Frontal cortex (tissue), 4 donors: ENCODE measurements at places on chromosomes 12 and 14. TPM values are rescaled to one million over a fixed set of nuclear protein-coding genes. Genes with fewer than 3 reads are reported as not detected.

GRCh38 chr14:75369506-75369905 is 58.3 kb upstream of the JDP2 start:
- DNase-seq = no peak

DNA sequence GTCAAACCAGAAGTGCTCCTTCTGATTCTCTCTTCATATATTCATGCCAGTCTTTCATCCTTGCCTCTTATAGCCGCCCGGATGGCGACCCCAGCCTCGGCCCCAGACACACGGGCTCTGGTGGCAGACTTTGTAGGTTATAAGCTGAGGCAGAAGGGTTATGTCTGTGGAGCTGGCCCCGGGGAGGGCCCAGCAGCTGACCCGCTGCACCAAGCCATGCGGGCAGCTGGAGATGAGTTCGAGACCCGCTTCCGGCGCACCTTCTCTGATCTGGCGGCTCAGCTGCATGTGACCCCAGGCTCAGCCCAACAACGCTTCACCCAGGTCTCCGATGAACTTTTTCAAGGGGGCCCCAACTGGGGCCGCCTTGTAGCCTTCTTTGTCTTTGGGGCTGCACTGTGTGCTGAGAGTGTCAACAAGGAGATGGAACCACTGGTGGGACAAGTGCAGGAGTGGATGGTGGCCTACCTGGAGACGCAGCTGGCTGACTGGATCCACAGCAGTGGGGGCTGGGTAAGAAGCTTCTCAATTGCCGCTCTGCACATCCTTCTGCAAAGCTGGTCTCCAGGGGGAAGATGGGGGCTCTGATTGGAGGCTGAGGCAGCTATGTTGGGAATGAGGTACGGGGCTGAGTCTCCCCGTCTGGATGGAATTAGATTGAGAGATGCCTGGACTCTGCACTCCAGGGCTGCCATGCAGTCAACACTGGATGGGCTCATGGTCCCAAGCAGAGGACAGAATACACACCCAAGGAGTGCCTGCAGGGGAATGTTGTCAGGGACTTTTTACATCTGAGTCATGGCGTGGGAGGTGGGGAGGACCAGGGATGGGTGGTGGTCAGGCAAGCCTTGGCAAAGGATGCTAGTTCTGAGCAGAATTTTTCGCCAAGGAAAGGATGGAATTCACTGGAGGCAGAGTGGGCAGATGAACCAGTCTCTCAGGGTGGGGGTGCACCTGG is 1.3 kb downstream of the BCL2L2 start:
- DNase-seq = no peak

GRCh38 chr12:59383079-59383822 is 212.6 kb upstream of the SLC16A7 start:
- DNase-seq = no peak

DNA sequence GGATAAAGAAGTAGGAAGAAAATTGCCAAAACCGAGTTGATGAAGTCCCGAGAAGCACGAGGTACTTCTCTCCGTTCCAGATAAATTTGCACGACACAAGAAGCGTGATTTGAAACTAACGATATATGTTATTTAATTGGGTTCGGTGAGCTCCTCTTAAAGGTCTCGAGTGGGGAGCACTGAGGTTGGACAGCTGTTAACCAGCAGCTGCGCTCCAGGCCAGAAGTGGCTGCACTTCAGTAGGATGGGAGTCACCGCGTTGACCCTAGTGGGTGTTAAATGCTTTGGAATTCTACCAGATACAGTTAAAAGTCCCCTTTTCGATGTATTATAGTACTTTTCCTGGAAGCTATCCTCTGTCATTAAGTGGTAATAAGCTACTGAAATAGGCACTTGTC is 953 bp upstream of the DCAF5 start:
- no peak for DNase-seq

GRCh38 chr14:101186544-101186943 is 283.0 kb upstream of the RTL1 start:
- DNase-seq = no peak

DNA sequence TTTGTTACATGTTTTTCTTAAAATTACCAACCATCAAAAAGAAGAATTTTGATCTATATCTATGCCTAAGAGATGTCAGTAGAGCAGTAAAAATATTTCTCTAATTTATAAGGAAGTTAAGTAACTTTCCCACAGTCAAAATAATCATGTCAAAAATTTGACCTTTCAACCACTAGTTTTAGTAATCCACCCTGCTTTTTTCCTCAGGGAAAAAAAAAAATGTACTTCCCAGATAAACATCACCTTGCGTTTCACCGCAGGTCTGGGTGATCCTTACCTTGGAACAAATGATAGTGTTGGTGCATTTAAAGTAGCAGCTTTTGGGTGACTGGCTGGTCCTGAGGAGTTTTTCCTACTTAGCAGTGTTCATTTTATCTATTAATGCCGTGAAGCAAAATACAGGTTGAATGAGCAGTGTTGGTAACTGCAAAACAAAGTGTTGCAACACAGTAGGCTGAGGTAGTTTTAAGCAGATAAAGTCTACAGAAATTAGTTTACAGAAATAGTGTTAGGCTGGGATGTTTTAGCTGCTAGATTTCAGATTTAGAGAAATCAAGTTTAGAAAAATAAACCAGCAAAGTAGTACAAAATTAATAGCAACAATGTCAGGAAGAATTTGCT is 137.2 kb upstream of the DNM1L start:
- no peak for DNase-seq

DNA sequence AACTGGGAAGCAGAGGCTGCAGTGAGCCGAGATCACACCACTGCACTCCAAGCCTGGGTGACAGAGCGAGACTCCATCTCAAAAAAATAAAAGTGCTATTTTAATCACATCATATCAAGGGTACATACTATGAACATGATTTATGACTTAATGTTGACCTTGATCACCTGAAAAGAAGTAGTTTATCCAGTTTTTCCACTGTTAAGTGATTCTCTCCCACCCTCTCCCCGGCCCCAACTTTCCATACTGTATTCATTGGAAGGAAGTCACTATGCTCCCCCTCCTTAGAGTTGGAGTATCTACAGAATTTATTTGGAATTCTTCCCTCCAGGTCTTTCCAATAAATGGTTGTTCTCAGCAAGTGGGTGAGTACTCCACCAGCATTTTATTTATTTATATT is 3.0 kb upstream of the PRMT5 start:
- DNase-seq = no peak

DNA sequence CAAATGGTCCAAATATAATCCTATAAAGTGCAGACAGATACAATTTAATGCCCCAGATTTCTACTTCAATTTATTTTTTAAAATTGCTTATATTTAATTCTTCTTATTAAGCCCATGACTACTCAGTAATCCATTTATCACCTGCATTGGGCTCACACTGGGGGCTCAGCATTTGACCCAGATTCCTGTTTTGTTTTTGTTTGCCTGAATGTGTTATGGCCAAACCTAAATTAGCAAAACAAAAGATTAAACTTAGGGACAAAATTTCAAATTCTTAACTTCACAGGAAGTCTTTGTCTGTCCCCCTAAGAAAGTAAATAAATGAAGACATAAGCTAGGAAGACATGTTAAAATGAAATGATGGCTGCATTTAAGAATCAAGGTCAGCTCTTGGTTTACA is 322.3 kb downstream of the RMST start:
- DNase-seq = no peak

DNA sequence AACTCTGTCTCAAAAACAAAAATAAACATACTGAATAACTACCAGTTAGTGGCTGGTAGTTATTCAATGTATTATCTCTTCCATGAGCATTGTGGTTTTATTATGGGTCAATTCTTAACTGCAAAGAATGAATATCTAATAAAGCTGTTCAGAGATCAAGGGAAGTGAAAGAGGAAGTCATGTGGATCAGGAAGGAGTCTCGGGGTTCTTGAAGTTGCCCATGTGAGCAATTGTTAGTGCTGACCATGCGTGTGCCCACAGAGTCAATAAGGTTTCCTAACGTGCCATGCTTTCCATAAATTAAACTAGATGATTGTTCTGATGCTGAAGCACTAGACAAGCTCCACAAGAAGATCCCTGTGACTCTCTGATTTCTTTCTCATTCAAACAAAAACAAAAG is 136.5 kb upstream of the CPSF6 start:
- no peak for DNase-seq

DNA sequence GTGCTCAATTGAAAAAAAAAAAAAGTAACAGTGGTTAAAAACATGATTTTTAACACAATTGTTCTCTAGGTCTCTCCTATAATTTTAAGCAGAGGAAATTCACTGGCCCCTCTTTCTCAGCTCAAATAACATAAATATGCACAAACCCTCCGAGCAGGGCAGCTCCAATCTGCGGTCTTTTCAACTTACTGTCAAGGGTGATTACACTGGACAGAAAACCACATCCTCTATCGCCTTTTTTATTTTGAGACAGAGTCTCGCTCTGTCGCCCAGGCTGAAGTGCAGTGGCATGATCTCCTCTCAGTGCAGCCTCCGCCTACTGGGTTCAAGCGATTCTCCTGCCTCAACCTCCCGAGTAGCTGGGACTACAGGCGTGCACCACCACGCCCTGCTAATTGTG is 16.5 kb upstream of the GABARAPL1 start:
- DNase-seq = no peak

DNA sequence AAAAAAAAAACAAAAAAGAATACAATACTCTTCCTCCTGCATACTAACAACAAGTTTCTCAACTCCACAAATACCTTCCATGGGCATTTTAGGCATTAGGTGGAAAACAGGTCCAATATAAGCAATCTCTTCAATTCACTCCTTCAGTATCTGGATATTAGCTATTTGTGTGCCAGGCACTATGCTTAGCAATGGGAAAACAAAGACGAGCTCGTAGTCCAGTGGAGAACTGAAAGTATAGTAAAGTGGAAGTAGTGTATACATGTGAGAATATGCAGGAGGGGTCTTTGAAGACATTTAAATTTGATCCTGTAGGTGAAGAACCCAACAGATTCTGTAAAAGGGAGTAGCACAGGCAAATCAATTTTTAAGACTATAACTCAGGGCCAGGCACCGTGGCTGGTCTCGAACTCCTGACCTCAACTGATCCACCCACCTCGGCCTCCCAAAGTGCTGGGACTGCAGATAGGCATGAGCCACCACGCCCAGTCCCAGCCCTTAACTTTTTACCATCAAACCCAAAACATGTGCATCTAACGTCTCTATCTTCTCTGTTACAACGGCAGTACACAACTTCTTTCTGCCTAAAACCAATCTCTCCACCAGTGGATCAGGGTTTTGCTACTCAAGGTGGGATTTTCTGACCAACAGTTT is 10.6 kb downstream of the HECTD1 start:
- DNase-seq = no peak

DNA sequence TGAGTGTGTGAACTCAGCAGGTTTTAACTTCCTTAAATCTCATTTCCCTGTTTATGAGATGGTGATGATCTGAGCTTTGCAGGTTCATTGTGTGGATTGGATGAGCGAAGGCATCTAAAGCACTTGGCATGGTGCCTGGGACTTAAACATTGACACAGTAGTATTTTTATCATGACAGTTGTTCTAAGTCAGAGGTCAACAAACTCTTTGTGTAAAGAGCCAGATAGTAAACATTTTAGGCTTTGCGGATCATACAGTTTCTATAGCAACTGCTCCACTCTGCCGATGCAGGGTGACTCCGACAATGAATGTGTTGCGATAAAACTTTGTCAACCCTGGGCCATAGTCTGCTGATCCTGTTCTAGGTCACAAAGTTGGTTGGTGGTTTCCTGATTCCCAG is 25.2 kb downstream of the SLC24A4 start:
- no peak for DNase-seq

Gene KRT74
- total RNA-seq = not detected

Gene SNRPF
- total RNA-seq = 25.7 TPM

Gene NRIP2
- not detected for total RNA-seq

Gene GARIN6
- total RNA-seq = not detected

Gene POTEG
- total RNA-seq = not detected
